Progenitor cell of endocrine pancreas (in vitro differentiated cells): ENCODE measurements at places on chromosomes 16 and 17. TPM values are rescaled to one million over a fixed set of nuclear protein-coding genes. Genes with fewer than 3 reads are reported as not detected.

- no peaks in the 10 kb centered on the region for H3K27me3 ChIP-seq
- no peak for DNase-seq
- H3K4me1 ChIP-seq, result peaks cover 11% of the 10 kb centered on the region
- H3K4me3 ChIP-seq, result peak overlapping the region; percentile 97
- H3K36me3 ChIP-seq, result peaks cover 7% of the 10 kb centered on the region
Measured at GRCh38 chr17:39688475-39688835, 598 bp upstream of the PGAP3 start.

The TBC1D3K gene
- total RNA-seq, result not detected in 2 replicates

GRCh38 chr16:56111100-56111499 lies 80.2 kb upstream of the GNAO1 start:
- no peak overlapping the region for H3K4me3 ChIP-seq
- peaks cover 5% of the 10 kb centered on the region for H3K27me3 ChIP-seq
- no peak for DNase-seq
- no peak overlapping the region for H3K27ac ChIP-seq
- peaks cover 1% of the 10 kb centered on the region for H3K4me1 ChIP-seq

The AANAT gene
- total RNA-seq, result 0.40 TPM in 1 of 2 replicates, not detected in the other

- H3K4me1 ChIP-seq, result no peaks in the 10 kb centered on the region
- H3K27ac ChIP-seq, result no peak overlapping the region
- peaks cover 4% of the 10 kb centered on the region for H3K27me3 ChIP-seq
- no peak overlapping the region for H3K4me3 ChIP-seq
- H3K36me3 ChIP-seq, result no peaks in the 10 kb centered on the region
Measured at GRCh38 chr17:8831234-8831849, 32.2 kb upstream of the MFSD6L start.

DNA sequence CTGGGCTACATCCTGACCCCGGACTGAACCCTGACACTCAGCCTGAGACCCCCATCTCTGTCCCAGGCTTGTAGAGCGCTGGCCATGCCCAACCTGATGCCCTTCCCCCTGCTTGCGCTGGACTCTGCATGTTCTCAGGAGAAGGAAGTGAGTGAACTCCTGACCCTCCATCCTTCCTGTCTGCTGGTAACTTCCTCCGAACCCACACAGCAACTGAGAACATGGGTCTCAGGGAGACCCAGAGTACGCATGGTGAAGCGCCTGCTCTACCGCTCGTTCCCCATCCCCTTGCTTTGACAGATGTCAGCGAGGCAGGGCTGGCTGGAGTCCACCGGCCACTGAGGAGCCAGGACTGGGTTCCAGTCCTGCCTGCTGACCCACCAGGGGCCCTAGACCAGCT lies 6.1 kb downstream of the CAMKK1 start:
- H3K4me3 ChIP-seq, result no peak overlapping the region
- H3K4me1 ChIP-seq, result peaks cover 2% of the 10 kb centered on the region
- DNase-seq, result no peak

The CORO6 gene
- 0.27 TPM in 1 of 2 replicates, not detected in the other for total RNA-seq

DNA sequence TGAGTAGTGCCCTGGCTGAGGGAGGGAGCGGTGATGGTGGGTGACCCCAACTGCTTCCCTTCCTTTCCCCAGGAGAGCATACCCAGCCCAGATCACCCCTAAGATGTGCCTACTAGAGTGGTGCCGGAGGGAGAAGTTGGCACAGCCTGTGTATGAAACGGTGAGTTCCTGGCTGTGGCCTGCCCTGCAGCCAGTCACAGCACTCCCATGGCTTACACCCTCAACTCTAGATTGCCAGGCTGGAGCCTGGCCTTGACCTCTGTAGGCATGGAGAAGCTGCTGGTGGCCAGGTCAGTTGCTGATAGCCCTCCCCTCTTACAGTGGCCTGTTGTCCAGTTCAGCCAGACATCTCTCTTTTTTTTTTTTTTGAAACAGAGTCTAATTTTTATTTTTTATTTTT lies 8.6 kb upstream of the NFATC3 start:
- no peak for DNase-seq
- peaks cover 15% of the 10 kb centered on the region for H3K36me3 ChIP-seq
- H3K4me1 ChIP-seq, result peaks cover 5% of the 10 kb centered on the region
- H3K27ac ChIP-seq, result no peak overlapping the region
- H3K4me3 ChIP-seq, result no peak overlapping the region

- H3K27me3 ChIP-seq, result no peaks in the 10 kb centered on the region
- no peak for DNase-seq
- H3K36me3 ChIP-seq, result peaks cover 22% of the 10 kb centered on the region
- H3K4me1 ChIP-seq, result peaks cover 21% of the 10 kb centered on the region
Measured at GRCh38 chr16:20761175-20761574, 2.6 kb upstream of the ACSM3 start.
